B cell (primary cell): ENCODE measurements at places on chromosomes 16 and 17. TPM values are rescaled to one million over a fixed set of nuclear protein-coding genes. Genes with fewer than 3 reads are reported as not detected.

GRCh38 chr17:13256545-13256944 lies 238.7 kb upstream of the ELAC2 start:
- no peak for DNase-seq

Gene CLEC3A
- not detected in 2 replicates for total RNA-seq

DNA sequence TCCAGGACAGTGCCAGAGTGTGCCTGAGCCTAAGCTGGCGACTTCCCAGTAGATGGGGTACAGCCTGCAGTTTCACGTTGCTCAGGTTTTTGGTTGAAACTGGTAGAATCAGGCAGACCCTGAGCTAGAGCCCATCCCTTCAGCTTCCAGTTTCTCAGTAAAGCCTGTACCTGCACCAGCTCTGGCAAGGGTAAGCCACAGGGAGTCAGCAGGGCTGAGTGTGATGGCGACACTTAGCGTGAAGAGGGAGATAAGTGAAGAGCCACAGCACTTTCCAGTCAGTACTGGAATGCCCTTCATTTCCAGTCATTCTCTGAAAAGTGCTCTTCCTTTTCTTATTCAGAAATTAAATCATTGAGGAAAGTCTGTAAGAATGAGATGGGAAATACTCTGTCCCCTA lies 22.4 kb downstream of the PLD6 start:
- no peak for DNase-seq

DNA sequence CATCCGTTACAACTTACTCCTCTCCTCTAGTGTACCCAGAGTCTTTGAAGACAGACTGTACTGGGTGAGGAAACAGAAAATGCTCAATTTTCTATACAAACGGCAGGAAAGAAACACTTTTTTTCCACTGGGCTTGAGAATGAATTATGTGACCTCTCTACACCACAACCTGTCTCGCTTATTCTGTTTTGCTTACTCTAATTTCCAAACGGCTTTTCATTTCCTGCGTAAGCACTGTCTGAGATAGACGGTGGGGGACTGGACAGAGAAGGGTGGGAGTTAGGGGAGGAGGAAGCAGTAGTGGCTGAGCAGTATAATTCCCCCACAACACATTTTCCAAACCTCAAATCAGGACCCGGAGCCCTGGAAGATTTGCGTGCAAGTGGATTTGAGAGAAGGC lies 191.4 kb upstream of the SDK2 start:
- no peak for DNase-seq

DNA sequence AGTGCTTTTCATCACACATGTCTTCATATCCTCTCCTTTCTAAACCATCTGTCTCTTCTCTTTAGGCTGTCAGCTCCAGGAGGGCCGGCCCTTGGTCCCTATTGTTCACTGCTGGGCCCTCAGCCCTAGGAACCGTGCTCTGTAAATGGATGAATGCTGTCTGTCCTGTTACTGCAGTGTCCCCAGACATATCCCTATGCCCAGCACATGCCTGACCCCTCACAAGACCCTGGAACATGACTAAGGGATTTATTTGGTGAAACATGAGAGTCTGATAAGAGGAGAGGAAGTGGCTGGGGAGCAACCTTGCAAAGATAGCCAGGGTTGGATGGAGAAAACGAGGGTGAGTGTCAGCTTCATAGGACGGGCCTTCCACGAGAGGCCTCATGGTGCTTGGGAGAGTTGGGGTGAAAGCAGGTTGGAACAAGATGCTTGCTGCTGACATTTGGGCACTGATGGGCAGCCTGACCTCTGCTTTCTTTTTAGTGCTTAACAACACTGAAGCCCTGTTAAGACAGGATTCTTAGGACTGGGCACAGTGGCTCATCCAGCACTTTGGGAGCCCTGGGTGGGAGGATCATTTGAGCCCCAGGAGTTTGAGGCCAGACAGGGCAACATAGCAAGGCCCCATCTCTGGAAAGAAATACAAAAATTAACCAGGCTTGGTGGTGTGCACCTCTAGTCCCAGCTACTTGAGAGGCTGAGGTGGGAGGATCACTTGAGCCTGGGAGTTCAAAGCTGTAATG lies 39.0 kb downstream of the ABCC1 start:
- no peak for DNase-seq

DNA sequence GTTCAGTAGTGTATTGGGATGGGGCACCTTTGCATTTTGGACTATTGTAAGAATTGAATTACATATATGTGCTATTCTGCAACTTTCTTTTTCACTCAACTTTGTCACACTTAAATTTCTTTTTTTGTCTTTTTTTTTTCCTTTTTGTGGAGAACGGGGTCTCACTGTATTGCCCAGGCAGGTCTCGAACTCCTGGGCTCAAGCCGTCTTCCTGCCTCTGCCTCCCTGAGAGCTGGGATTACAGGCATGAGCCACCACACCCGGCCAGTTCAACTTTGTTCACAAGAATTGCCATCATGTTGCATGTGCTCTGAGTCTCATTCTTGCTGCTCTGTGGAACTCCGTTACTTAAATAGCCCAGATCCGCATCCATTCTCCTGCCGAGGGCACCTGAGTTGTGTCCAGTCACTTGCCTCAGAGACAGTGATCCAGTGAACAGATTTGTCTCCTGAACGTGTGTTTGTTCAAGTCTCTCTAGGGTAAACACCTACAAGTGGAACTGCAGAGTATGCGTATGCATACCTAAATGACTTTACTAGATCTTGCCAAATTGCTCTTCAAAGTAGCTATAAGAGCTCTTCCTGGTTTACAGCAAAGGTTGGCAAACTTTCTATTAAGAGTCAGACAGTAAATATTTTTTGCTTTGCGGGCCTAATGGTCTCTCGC lies 3.4 kb upstream of the SLC38A10 start:
- DNase-seq = no peak

Gene CFAP97D1
- not detected in 2 replicates for total RNA-seq

- DNase-seq = peak; percentile 78
Measured at GRCh38 chr16:785563-786535, 2.3 kb downstream of the RPUSD1 start.

Gene TSPOAP1
- 25.2 and 30.7 TPM in 2 replicates for total RNA-seq

Gene VASN
- total RNA-seq = 0.66 and 0.76 TPM in 2 replicates

Gene SPATA22
- total RNA-seq = 0.54 TPM in 1 of 2 replicates, not detected in the other

DNA sequence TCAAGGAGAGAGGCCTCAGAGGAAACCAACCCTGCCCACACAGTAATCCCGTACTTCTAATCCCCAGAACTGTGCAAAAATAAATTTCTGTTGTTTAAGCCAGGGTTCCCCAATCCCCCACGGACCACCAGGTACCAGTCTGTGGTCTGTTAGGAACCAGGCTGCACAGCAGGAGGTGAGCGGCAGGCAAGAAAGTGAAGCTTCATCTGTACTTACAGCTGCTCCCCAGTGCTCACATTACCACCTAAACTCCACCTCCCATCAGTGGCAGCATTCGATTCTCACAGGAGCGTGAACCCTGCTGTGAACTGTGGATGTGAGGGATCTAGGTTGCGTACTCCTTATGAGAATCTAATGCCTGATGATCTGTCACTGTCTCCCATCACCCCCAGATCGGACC lies 101.1 kb upstream of the CDC42EP4 start:
- no peak for DNase-seq

DNA sequence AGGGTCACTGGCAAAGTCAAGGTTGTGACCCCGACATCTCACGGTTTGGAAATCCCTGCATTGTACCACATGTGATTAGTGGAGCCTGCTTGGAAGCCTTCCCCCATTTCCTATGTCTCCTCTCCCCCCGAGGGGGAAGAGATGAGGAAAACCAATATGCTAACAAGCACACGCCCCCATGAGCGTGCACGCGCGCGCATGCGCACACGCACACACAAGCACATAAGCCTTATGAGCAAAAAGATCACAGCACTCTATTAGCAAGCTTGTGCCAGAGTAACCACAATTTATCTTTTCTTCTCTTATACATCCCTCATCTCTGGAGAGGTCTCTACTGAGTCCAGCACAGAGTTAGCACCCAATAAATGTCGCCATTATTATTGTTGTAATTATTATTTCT lies 31.8 kb upstream of the MMP2 start:
- no peak for DNase-seq

- no peak for DNase-seq
Measured at GRCh38 chr17:66945147-66945835, 19.2 kb upstream of the CACNG4 start.

DNA sequence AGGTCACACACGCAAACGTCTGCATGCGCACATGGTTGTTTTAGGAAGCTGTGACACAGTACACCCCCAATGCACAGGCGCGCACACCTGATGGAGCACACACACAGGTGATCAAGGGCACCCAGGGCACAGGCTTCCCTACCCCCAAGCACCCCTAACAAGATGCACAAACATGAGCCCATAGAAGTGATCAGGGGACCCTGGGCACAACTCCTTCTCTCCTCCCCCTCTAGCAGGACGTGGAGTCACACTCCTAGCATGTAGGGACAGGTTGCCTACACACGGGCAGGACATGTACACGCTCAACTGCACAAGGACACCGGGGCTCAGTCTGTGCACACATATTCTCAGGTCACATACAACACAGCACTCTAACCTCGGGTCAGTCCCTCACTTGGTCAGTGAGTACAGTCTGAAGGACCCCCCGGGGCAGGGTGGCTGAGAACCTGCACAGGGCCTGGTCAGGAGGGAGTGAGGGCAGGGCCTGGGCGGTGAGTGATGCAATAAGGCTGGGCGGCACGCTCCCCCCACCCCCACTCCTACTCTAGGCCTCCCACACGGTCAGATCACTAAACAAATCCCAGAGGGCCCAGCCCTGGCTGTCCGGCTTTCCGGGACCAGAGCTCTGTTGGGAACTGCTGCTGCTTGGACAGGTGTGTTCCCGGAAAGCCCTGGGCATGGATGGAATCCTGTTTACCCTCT lies 751 bp upstream of the DOC2B start:
- DNase-seq = no peak

Gene ATP1B2
- 0.27 and 0.39 TPM in 2 replicates for total RNA-seq

GRCh38 chr16:81765111-81765919 lies 13.8 kb upstream of the PLCG2 start:
- DNase-seq = no peak

Gene VTN
- total RNA-seq = 0.34 TPM in 1 of 2 replicates, not detected in the other

Gene MYH10
- total RNA-seq = 1.7 and 1.9 TPM in 2 replicates

DNA sequence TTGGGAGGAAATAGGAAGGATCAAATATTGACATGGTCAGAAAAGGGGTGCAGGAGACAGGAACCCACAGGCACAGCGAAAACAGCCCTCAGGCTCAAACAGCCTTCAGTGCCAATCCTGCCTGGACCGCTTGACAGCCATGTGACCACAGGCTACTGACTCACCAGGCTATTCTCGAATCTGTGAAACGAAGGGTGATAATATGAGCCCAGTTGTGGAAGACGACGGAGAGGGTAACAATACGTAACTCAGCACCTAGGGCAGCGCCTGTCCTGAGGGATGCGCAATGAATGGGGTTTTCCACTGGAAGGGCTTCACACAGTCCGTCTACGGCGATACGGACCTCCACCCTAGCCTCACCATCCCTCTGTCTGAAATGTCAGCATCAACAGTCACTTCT lies 117.3 kb upstream of the RCVRN start:
- DNase-seq = no peak

Gene CCL13
- total RNA-seq = not detected in 2 replicates

- DNase-seq = no peak
Measured at GRCh38 chr16:78996790-78997189, 603.7 kb downstream of the MAF start.

- DNase-seq = no peak
Measured at GRCh38 chr17:45997166-45997565, 1.9 kb upstream of the STH start.
